ENCODE measurements at places on chromosomes 4 and X.

GRCh38 chrX:19747652-19748610 is 139.5 kb downstream of the SH3KBP1 start:
- DNase-seq, result no peak

DNA sequence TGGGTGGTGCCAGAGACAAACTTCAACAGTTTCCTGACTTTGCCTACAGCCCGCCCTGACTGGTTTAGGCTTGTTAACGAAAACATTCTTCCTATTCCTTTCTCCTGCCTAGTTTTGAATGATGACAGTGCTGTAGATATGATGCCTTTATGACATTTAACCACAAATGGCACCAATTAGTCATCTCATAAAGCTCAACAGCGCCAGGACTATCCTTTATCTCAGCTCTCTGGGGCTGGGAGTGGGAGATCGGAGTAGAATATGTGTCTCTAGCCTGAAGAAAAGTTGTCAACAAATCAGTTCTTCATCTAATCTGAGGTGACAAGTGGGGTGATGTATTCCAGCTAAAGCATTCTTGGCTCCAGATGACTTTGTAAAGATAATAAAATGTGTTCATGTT is 64.6 kb upstream of the SH3RF1 start:
- no peak for DNase-seq

- DNase-seq, result no peak
These were observed 9.6 kb downstream of the PAICS start for GRCh38 chr4:56445699-56446098.

DNA sequence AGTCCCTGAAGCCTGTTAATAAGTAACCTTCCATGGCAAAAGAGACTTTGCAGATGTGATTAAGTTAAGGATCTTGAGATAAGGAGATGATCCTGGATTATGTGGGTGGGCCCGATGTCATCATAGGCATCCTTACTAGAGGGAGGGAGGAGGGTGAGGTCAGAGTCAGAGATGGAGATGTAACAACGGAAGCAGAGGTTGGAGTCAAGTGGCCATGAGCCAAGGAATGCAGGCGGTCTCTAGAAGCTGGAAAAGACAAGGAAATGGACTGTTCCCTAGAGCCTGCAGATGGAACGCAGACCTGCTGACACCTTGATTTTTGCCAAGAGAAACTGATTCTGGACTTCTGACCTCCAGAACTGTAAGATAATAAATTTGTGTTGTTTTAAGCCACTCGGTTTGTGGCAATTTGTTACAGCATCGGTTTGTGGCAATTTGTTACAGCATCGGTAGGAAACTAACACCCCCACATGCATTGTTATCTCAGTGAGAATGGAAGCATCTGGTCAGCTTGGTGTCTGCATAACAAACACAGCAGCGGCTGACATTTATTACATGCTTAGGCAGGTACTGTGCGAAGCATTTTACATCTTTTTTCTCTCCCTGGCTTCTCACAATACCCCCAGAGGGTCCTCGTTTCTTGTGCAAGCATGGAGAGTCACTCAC is 55.6 kb downstream of the CLDN34 start:
- no peak for DNase-seq

DNA sequence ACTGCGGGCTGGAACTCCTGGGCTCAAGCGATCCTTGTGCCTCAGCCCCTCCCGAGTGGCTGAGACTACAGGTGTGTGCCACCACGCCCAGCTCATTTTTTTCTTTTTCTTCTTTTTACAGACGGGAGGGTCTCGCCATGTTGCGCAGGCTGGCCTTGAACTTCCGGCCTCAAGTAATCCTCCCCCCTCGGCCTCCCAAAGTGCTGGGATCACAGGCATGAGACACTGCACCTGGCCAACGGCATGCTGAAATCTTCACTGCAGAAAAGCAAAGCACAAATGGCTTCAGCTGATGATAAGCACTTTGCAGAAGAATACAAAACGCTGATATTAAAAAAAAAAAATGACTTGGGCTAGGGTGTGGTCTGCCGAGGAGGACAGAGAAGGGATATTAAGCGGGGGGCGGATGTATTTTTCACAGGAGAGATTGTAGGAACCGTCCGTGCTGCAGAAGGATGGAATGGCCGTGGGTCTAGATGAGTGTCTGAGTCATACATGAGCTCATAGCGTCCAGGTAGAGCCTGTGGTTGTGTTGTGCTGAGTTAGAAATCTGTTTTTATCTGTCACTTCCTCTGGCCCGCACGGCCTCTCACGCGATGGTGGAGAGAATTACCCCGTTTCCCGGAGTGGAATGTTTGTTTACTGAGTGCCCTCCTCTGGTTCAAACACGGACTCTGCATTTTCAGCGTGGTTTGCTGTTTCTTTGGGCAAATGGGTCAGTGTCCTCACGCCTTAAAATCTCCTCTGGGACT is 8.5 kb upstream of the AKAP17A start:
- no peak for DNase-seq

GRCh38 chr4:141569141-141569540 is 67.2 kb upstream of the IL15 start:
- no peak for DNase-seq

- DNase-seq, result no peak
These were observed 521.6 kb downstream of the TRIML1 start for GRCh38 chr4:188660796-188661195.

DNA sequence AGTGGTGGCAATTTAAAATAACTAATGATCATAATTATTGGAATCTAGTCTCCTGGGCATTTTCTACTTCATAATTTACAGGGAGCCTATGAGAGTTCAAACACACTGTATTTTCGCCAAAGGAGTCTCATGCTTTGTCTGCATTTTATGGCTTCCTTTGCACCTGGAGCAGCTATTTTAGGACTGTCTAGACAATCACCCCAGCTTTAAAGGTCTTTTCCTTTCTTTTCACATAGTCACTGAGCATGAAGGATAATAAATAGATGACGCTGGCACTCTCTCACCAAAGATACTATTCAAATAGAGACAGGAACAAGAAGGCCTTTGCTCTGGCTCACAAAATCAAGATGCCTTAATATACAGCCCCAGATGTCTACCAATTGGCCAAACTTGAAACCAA is 43.0 kb downstream of the AMELX start:
- DNase-seq, result no peak

DNA sequence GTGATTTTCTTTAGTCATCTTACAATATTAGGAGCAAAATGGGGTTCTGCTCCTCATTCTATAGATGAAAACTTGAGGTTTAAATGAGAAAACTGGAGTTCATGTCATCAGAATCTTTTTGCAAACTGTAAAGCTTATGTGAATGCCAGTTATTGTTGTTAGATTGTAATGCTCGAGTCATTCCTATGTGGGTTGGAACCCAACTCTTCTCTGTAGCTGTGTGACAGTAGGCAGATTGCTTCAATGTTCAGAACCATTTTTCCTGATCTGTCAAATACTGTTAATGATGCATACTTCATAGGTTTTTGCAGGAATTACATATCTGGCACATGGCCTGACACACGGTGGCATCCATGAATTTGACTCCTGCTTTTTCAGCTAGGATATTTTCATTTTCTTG is 178.9 kb downstream of the RAPGEF2 start:
- DNase-seq, result no peak

GRCh38 chr4:81965911-81966310 is 407.9 kb downstream of the HNRNPD start:
- DNase-seq, result no peak

DNA sequence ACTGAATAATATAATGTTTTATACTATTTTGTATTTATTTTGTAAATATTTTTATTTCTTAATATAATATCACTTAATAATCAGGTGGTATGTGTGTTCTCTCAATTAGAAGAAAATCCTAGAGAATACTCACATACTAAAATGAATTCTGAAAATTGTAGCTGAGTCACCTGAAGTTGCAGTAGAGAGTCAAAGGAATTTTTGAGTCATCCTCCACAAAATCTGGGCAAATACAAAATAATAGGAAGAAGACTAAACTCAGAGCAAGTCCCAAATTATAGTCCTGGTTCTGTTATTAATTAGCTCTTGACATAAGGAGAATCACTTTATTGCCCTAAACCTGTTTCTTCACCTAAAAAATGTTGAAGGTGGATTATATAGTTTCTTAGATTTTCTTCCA is 57.8 kb downstream of the SPATA4 start:
- DNase-seq, result no peak

DNA sequence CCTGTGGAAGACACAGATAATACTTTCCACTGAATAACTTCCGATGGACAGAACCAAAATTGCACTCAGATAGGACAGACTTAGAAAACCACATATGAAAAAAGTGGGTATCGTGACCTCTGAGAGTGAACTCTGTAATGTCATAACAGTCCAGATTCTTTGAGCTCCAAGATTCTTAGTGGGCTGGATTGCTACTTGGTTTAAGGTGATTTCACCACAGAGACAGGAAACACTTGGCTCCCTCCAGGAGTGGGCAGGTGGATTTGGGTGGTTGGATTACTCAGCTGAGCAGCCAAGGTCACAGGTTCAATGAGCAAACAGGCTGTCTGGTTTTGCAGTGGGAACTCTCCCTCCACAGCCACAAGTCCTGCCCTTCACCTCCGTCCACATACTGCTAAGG is 126.0 kb downstream of the AFAP1 start:
- no peak for DNase-seq
